ENCODE measurements at places on chromosomes 1 and 21.

DNA sequence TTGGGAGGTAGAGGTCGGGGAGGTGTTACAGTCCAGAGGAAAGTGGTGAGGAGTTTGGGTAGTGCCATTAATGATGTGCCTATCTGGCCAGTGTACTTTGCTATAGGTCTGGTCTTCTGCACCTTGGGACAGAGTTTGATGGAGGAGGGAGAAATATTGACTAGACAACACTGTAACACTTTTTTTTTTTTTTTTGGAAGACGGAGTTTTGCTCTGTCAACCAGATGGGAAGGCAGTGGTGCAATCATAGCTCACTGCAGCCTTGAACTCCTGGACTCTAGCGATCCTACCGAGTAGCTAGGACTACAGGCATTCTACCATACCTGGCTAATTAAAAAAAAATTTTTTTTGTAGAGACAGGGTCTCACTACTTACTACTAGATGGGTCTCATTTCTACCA lies 1.9 kb downstream of the SCP2 start:
- no peak for DNase-seq

- DNase-seq, result no peak
Measured at GRCh38 chr1:97562081-97562480, 358.8 kb downstream of the DPYD start.

DNA sequence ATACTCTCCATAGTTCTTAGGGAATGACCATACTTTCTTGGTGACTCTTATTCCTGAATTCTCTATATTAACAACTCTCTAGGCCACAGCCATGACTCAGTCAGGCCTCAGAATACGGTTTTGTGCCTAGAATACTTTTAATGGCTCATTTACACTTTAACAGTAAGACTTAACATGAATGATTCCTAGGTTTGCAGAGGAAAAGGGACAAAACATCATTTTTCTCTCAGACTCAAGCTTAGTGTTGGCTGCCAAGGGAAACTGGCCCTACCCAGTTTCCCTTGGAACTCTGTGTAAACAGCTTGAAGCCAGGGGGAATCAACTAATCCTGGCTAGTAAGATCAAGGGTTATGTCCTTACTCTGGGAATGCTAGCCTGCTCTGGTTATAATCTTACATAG lies 164.9 kb upstream of the PKN2 start:
- DNase-seq, result no peak

DNA sequence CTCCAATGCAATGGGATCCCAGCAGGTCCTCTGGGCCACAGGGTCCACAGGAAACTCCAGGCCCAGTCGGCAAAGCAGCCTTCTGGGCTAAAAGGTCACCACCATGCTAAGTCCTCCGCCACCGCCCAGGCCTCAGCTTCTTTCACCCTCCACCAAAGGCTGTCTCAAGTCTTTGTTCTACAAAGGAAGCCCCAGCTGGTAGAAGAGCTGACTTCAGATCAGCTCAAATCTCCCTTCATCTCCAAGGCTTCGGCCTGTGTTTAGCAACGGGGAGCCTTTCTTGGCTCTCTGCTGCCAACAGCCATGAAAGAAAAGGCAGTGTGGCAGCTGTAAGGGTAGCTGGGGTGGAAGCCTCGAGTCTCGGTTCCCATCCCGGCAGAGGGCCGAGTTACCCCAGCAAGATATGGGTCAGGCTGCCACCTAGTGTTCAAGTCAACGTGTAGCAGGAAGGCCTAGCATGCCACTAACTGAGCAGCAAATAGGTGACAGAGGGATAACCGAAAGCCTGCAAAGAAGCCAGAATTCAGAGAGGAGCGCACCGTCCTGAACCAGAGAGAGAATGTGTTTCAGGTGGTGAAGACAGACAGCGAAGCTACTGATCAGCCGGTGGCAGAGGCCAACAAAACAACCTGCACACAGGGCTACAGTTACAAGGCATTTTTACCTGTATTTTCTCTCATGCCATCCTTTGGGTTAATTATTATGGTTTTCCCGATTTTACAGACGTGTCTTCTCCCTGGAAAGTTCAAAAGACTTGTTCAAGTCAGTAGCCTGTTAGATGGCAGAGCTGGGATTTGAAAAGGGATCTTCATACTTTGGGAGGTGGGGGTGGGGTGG lies 26.8 kb upstream of the CRNN start:
- DNase-seq, result peak; percentile 15

DNA sequence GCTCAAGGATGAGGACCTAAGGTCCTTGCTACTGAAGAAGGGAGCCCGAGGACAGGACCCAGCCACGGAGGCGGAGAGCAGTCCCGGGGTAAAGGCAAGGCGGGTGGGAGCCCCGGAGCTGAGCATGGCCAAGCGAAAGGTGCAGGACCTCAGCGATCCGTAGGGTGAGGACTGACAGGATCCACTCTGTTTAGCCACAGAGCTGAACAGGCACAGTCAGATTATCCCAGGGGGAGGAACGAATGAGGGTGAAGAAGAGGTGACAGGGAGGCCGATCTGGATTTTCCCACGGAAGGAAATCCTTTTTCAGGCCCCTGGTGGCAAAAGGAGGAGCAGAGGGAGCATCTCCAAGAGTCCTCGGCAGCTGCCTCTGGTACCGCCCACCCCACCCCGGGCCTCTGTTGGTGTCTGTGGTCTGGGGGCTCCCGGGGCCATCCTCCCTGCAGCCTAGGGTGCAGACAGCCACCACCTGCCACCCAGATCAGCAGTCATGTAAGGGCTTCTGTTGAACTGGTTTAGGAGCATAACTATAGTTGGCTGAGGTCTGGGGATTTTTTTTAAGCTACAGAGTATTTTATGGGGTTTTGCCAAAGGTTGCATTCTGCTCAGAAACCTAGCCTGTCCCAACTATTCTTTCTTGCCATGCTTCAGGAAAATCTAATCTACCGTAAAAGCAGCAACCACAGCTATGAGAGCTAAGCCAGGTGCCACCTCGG lies 32.3 kb upstream of the LBR start:
- DNase-seq, result no peak

DNA sequence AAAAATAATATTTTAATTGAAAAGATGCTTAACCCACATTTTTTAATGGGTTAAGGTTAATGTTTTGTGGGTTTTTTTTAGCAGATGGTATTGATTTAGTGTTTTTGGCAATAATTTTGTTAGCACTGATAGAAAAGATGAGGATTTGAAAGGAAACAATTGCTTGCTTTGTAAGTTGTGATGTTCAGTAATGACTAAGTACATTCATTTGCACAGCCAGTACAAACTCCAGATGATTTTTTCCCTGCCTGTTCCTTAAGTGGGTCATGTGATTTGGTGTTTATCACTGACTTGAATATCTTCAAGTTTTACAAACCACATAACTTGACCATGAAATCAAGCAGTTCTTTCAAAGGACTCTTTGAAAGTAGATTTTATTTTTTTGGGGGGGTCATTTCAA lies 15.0 kb downstream of the DISP1 start:
- no peak for DNase-seq

All from activated naive CD4-positive, alpha-beta T cell (primary cell).